ENCODE measurements at places on chromosomes 7 and 10.

DNA sequence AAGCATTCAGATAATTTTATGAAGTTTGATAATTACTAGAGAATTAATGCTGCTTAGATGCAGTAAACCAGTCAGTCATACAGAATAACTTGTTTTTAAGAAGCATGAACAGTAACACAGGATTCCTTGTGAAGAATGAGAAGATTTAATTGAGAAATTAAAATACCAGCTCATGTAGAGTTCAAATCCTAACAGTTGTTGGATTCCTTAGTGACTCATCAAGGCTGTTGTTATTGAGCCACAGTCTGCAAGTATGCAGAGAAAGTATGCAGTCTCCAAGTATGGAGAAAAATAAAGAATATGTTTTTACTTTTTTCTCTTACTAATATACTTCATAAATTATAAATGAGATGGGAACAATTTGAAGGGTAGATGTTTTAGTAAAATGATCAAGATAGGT lies 30.2 kb upstream of the CYP26C1 start:
- DNase-seq, result no peak

DNA sequence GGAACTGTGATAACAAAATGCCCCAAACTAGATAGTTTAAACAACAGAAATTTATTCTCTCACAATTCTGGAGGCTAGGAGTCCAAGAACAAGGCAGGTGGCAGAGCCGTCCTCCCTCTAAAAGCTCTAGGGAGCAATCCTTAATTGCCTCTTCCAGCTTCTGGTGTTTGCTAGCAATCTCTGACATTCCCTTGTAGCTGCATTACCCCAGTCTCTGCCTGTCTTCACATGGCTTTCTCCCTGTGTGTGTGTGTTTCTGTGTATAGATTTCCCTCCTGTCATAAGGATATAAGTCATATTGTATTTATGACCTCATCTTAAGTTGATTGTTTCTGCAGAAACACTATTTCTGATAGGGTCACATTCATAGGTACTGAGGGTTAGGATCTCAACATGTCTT lies 177.5 kb downstream of the WNT2 start:
- no peak for DNase-seq

- no peak for DNase-seq
Observed at GRCh38 chr7:38122501-38122900, 55.5 kb upstream of the STARD3NL start.

DNA sequence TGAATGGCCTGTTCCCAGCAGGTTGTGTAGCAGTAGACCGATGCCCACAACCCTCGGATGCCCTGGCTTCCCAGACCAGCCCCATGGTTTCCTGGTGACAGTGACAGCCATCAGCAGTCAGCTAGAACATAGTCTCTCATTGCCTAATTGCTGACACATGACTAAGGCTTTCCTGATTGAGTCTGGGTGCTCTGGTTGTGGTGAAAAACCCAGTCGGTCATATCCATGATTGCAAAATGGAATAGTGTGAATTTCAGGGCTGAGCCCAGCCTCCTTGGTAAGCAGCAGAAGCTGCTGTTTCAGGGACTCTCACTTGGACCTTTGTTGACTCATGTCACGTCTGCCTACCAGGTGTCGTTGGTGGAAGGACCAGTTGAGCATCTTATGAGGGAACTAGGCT lies 36.6 kb downstream of the POR start:
- DNase-seq, result peak; percentile 96

All from GF-D8 (cell line).